ENCODE measurements at places on chromosomes 4 and X. TPM values are rescaled to one million over a fixed set of nuclear protein-coding genes. Genes with fewer than 3 reads are reported as not detected.

DNA sequence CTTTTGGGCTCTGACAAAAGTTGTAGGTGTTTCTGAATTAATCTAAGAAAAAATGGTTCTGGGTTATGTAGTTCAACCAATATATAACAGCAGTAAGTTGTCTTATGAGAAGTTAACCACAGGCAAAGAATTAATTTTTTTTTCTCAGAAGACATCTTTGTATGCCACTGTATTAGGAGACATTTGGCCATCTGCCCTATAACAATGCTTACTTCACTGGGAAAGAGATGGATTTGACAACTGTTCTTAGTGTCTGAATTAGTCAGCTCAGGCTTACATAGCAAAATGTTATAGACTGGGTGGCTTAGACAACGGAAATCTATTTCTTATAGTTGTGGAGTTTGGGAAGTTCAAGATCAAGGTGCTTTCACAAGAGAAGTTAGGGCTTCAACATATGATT, 508.1 kb downstream of the STIM2 start:
- H3K4me3 ChIP-seq: no peak overlapping the region
- H3K36me3 ChIP-seq: no peaks in the 10 kb centered on the region

DNA sequence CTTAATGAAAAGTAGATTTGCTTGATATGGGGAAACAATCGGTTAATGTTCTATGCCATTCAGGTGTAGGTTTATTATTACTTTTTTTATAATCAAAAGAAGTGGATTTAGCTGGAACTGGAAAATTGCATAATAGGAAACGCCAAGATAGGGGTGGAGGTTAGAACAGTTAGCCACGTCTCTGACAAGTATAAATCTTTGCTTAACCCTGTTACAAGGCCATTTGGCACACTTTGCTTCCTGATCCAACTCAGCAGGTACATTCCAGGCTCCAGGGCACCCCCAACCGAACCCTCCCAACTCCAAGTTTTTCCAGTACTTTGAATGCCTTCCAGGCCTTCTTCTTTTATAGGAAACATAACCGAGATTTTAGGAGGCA, 50.6 kb upstream of the ACSL4 start:
- H3K27ac ChIP-seq: no peak overlapping the region
- H3K36me3 ChIP-seq: no peaks in the 10 kb centered on the region
- no peak overlapping the region for H3K4me3 ChIP-seq
- DNase-seq: no peak

ZCCHC12 gene
- 25.2 TPM for polyA plus RNA-seq

- peaks cover 41% of the 10 kb centered on the region for H3K4me1 ChIP-seq
- DNase-seq: no peak
- H3K4me3 ChIP-seq: no peak overlapping the region
- H3K27ac ChIP-seq: no peak overlapping the region
- no peaks in the 10 kb centered on the region for H3K36me3 ChIP-seq
- no peaks in the 10 kb centered on the region for H3K27me3 ChIP-seq
Measured at GRCh38 chr4:87054900-87055299, 120.1 kb downstream of the AFF1 start.

TRO gene
- polyA plus RNA-seq: 47.5 TPM

DNA sequence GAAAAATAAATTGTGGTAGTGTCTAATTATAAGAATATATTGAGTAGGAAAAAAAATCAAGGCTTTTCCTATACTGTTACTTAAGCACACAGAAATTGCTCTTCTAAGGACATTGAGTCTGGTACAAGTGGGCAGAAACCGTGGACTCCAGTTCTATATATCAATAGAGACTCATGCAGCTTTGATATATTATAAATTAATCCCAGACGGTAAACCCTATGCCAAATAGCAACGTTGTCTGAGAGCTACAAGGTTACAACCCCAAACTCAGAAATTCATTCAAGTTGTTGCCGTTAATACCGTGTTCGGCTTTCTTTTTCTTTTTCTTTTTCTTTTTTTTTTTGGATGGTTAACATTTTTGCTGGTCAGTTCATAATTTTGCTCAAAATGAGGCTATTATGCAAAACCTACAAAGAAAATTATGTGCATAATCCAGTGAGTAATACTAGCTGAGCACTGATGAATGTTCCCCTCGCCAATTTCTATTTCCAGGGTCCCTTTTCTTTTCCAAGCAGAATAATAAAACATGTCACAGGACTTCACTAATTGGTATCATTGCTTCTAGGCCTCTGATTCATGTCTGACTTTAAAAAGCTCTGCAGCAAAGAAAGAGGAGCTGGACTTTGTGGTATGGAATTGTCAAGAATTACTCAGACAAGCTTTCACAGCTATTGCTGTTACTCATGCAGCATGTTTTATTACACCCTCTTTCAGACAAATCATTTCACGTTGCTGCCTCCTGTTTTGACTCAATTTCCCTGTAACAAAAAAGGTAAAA, 737.7 kb downstream of the NLGN4X start:
- no peak overlapping the region for H3K4me3 ChIP-seq
- H3K27me3 ChIP-seq: no peaks in the 10 kb centered on the region
- H3K4me1 ChIP-seq: no peaks in the 10 kb centered on the region
- DNase-seq: no peak
- H3K27ac ChIP-seq: no peak overlapping the region

SORBS2 gene
- polyA plus RNA-seq: 204 TPM

GRCh38 chr4:515251-515650, 16.2 kb downstream of the PIGG start:
- H3K4me1 ChIP-seq: no peaks in the 10 kb centered on the region
- H3K27ac ChIP-seq: no peak overlapping the region
- DNase-seq: no peak
- H3K36me3 ChIP-seq: no peaks in the 10 kb centered on the region
- no peak overlapping the region for H3K4me3 ChIP-seq

ADD1 gene
- polyA plus RNA-seq: 203 TPM

SPINK2 gene
- 0.60 TPM for polyA plus RNA-seq

- H3K36me3 ChIP-seq: no peaks in the 10 kb centered on the region
- no peak overlapping the region for H3K27ac ChIP-seq
- H3K4me3 ChIP-seq: no peak overlapping the region
Measured at GRCh38 chr4:46974891-46975543, 18.4 kb downstream of the GABRA4 start.

GRCh38 chrX:150690126-150690525, 3.1 kb upstream of the MTMR1 start:
- H3K27me3 ChIP-seq: no peaks in the 10 kb centered on the region
- H3K27ac ChIP-seq: no peak overlapping the region
- no peak overlapping the region for H3K4me3 ChIP-seq
- H3K36me3 ChIP-seq: no peaks in the 10 kb centered on the region
- no peak for DNase-seq

FGF5 gene
- 0.03 TPM for polyA plus RNA-seq

DNA sequence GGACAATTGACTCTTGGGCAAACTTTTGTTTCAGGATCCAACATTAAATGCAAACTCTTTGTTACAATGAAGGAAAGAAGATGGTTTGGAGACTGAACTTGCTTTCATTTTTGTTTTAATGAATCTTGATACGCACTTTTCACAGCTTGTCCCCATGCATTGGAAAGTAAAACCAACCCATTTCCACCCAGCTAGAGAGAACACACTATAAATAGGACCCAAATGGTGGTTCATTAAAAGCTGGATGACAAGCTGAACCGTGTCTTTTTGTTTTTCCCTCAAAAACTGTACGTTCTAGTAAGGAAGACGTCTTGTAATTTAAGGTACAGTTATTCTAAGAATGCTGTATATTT, 95.3 kb upstream of the EGFL6 start:
- DNase-seq: no peak
- H3K4me3 ChIP-seq: no peak overlapping the region
- H3K27me3 ChIP-seq: no peaks in the 10 kb centered on the region
- H3K4me1 ChIP-seq: peaks cover 2% of the 10 kb centered on the region

DNA sequence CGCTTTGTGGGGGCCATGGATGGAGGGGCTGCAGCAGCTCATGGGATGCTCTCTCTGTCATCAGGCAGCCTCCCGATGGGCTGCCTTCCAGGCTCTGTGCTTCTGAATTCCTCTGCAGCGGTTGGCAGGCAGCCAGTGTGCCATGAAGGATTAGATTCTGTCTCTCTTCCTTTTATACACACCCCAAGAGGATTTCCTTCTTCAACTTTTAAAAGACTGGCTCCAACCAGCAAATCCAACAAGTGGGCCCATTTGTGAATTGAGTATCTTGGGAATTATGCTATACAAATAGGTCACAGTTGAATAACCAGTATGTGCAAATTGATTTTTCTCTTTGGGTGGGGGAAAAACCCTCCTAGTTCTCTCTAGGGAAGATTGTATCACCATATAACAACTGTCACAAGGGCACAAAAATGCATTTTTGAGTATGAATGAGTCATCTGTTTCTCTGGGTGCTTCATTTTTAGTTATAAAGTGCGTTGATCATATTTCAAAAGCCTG, 96.8 kb upstream of the FAT1 start:
- no peak for DNase-seq
- no peak overlapping the region for H3K27ac ChIP-seq
- no peak overlapping the region for H3K4me3 ChIP-seq
- no peaks in the 10 kb centered on the region for H3K27me3 ChIP-seq
- no peaks in the 10 kb centered on the region for H3K4me1 ChIP-seq
- H3K36me3 ChIP-seq: no peaks in the 10 kb centered on the region

Measured in ovary (tissue), 10 donors.